ENCODE measurements at places on chromosomes 3 and 15.

DNA sequence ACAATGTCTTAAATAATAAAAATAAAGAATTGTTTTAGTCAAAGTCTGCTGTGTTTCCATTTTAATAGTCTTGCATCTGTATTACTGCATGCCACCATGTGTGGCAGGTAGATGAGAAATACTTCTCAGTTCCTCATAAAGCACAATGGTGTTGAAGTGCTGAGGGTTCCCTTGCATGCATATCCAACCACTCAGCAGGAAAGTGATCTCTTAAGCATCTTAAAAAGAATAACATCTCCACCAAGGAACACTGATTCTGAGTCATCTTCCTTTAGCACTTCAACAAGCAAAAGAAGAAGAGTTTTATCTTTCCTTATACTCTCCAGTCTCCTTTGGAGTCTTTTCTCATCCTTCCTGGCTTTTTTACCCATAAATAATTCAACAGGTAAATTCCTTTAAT is 602.0 kb downstream of the TBL1XR1 start:
- no peak for DNase-seq

DNA sequence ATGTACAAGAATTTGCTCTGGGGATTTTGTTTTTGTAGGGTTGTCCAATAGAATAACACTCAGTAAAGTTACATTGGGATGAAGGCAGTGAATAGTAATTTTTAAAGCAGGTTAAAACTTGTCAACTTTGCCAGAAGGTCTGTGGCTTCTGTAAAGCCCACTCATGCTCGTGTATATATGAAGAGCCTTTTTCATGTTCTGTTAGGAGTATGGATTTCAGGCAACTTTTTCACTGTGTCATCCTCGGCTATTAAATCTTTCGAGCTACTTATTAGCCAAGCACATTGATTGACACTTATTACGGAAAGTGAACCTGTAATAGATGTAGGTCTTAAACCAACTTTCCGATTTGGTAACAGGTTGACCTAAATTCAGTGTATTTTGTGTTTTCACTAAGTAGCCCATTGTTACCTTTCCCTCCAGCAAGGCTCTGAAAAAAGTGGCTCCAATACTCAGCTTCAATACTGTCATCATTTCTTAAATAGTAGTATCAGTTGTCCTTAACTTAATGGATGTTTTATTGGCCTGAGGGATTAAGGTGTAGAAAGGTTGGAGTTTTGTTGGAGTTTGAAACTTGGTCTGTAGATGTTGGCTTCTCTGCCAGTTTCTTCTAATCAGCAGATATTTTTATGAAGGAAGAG is 1.7 kb downstream of the PAK2 start:
- no peak for DNase-seq

- DNase-seq, result no peak
These were observed 44.2 kb downstream of the ZMAT3 start for GRCh38 chr3:179027326-179027900.

DNA sequence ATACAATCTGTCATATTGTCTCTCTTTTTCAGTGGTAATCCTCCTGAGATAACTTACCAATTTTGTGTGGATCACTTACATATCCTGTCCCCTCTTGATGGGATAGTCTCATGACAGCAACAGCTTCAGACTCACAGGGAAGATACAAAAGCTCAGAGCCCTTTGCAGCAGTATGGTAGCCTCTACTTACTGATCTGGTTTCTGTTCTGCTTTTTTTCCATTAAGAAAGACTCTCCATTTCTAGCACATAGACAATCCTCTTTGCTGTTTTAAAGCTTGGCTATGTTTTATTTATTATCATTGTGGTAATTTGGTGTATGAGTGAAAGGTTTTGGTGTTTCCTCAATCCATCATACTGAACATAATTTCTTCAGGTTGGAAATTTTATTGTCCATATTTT is 25.4 kb upstream of the SOX14 start:
- DNase-seq, result no peak

GRCh38 chr3:132623646-132624045 is 26.6 kb downstream of the ACKR4 start:
- DNase-seq, result no peak

GRCh38 chr3:171494457-171495109 is 34.4 kb upstream of the TNIK start:
- no peak for DNase-seq

GRCh38 chr3:39124876-39125840 is 17.7 kb downstream of the TTC21A start:
- peak; percentile 80 for DNase-seq
